HAP-1 (cell line): ENCODE measurements at places on chromosomes 2 and 18.

DNA sequence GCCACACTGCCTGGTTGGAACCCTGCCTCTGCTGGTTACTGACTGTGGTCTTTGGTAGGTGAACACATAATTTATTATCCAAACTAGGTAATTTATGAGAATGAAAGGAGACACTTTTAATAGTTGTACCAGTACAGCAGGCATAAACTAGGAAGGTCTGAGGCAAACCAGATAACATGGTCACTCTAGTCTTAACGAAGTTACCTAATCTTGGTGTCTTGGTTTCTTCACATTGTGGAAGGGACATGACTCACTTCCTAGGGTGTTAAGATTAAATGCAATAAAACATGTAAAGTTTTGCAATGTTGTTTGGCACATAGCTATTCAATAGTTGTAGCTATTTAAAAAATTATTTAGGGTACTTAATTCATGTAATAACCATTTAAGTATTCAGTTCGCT is 23.3 kb downstream of the SPTBN1 start:
- no peak for DNase-seq

DNA sequence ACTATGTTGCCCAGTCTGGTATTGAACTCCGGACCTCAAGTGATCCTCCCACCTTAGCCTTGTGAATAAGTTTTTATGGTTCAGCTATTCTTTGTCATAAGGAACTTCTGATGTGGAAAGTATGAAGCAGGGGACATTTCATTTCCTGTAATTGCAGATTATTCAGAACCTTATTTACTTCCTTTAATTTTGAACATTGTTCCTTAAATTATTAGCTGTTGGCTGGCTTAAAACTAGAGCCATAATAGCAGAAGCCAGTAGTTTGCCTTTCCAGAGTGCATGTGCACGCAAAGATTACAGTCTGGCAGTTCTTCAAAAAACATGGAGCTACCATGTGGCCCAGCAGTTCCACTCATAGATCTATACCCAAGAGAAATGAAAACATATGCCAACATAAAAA is 53.1 kb downstream of the PMS1 start:
- DNase-seq = no peak

GRCh38 chr2:120227111-120227991 is 4.2 kb upstream of the TMEM185B start:
- no peak for DNase-seq

GRCh38 chr2:140154271-140154670 is 1374.1 kb upstream of the NXPH2 start:
- no peak for DNase-seq

DNA sequence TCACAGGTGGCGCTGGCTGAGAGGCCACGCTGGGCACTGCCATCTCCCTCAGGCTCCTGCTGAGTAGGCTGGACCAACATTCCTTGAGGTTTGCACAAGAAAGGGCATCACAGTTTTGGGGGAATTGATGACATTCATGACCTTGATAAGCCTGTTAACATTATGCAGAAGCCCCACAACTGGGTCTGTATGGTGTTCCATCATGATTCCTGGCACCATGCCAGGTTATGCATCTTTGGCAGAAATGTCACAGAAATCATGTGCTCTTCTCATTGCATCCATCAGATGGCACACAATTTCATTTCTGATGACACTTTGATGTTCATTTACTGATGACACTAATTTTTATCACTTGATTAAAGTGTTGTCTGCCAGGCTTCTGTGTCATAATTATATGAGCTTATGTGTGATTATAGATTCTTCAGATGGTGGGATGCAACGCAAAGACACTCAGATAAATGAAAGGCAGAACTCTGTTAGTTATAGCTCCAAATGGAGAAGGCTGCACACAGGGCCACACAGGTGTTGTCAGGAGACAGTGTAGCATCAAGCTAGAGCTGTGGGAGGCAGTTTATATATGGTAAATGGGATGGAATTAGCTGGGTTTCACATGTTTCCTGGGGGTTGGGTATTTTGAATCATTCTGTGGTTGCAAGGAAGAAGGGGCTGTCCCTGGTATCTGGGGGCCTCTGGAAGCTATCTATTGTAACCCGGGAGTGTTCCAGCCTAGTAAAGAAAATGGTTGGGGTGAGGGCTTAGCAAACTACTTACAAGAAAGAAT is 191.3 kb downstream of the SLC39A10 start:
- DNase-seq = no peak

DNA sequence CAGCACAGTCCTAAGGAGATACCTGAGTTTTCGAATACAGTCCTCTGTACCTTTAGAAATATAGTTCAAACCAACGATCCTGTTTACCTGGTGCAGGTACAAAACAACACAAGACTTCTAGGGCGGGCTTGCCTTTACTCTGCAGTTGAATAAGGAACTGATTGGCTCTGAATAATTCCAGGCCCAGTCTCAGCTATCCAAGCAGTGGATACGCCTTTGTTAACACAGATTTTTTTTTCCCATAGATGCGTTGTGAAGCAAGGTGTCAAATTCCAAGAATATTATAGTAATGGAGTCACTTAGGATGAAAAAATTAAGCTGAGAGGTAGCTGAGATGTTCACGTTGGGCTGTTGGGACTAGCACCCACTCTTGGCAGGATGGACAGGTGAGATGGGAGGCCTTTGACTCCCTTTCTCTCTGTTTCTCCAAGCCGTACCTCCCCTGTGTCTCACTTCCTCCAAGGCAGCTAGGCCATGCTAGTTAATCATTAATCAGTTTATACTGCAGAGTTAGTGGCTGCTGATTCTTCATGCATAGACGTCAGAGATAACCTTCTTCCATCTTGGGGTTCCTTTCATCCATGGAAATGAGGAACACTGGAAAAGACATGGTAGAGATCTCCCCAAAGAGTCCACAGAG is 380.8 kb upstream of the ACVR2A start:
- DNase-seq = no peak

GRCh38 chr2:216371721-216372702 is at the start of gene MARCHF4:
TSS of gene MARCHF4 (minus strand) at chr2:216372483. CDS start at chr2:216370260, 2,223 bp downstream.
- DNase-seq = peak; percentile 85

DNA sequence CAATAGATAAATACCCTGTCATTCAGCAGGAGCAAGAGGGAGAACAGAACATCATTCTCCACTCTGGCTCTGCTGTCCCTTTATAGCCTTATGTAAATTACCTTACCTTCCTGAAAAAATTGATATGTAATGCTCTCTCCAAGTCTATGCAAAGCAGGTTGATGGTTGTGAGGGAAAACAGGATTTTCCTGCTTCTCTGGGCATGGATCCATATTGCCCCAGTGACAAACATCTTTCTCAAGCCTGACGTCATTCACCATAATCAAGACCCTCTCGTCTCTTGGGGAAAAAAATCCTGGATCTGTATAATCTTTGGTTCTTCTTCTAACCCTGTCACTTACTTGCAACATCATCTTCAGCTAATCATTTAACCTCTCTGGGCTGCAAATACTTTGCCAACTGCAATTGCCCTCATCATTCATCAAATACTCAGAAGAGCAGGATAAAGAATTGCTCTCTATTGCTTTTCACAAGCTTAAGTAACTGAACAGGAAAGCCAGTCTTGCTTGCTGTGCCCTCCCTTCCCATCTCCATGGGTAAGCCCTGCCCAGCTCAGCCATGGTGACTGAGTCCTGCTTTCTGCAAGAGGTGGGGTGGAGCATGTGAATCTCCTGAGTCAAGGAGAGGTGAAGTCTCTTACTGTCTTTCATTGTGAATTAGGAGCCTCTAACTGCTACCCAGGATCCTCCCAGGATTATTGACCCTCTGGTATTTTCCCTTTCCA is 123.7 kb upstream of the KLF7 start:
- DNase-seq = no peak

GRCh38 chr2:223306371-223306770 is 254.4 kb downstream of the KCNE4 start:
- peak; percentile 28 for DNase-seq

GRCh38 chr2:98761267-98761781 is 30.4 kb upstream of the MGAT4A start:
- DNase-seq = no peak

GRCh38 chr2:165791421-165792103 is 2.5 kb downstream of the GALNT3 start:
- no peak for DNase-seq

- peak; percentile 93 for DNase-seq
Measured at GRCh38 chr2:219571311-219572236, at the start of gene OBSL1. TSS of gene OBSL1 (minus strand) at chr2:219571539. CDS start at chr2:219571232, 307 bp downstream.

- DNase-seq = no peak
Measured at GRCh38 chr2:221034026-221034701, 537.9 kb downstream of the EPHA4 start.

GRCh38 chr2:102117472-102117858 is 25.1 kb upstream of the IL1R1 start:
- no peak for DNase-seq
